ENCODE measurements at places on chromosomes 5 and 9.

GRCh38 chr5:54884195-54884536 lies 101.2 kb downstream of the ESM1 start:
- no peak for DNase-seq

- DNase-seq: no peak
Observed at GRCh38 chr9:135069558-135070197, 17.8 kb upstream of the OLFM1 start.

DNA sequence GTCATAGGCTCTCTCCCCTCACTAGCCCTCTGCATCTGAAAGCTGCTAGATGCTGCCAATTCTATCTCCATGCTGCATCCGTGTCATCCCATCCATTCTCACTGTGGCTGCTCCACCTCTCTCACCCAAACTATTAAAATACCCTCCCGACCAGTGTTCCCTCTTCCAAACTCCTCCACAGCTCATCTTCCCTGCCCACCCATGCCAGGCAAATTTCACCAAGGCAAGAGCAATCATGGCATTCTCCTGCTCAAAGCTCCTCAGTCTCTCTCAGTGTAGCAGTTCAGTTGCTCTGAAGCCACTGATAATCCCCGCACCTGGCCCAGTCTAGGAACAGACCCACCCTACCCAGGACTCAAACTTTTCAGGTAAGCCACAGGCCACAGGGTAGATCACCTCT lies 48.4 kb downstream of the SPOCK1 start:
- no peak for DNase-seq

- no peak for DNase-seq
Observed at GRCh38 chr9:78892182-78892581, 595.3 kb downstream of the PSAT1 start.

DNA sequence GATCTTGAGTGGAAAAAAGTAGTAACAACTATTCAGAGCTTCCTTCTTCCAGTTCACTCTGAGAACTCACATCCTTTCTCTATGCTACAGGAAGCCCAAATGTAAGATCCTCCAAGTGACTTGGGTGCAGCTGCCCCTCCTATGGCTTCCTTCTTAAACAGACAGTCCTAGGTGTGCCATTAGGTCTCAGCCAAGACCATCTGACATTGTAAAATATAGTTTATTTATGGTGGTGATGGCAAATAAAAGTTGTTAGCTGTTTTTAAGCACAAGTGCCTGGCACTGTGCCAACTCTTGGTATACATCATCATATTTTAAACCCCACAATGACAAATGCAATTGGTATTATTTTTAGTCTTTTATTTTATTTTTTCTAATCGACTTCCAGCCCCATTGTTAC lies 58.1 kb downstream of the TMEM252 start:
- DNase-seq: no peak

- DNase-seq: no peak
Observed at GRCh38 chr9:21803649-21804048, 1.2 kb downstream of the MTAP start.

All from NCI-H1417 treated with DMSO at 0.1 percent for 48 hours (cell line).